ENCODE measurements at places on chromosomes 3 and 15.

- no peak for DNase-seq
These were observed 61.9 kb downstream of the CGGBP1 start for GRCh38 chr3:87996882-87997281.

DNA sequence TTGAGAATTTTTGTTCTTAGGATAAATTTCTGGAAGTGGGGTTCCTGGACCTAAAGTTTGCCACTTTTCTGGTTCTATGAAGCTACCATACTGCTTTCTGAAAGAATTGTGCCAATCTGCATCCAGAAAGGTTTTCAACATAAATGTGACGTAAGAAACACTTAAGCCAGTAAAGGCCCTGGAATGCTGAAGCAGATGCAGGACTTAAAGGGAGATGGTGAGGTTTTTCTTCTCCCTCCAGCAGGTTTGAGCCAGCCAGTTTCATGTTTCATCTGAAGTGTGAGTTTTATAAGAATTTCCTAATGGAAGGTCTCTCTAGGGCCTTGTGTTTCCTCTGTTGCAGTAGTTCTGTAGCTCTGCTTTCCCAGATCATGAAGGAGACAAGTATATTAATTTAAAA is 33.1 kb downstream of the ZNF592 start:
- no peak for DNase-seq

GRCh38 chr3:16918683-16919025 is 33.9 kb downstream of the PLCL2 start:
- no peak for DNase-seq

- no peak for DNase-seq
These were observed 12.0 kb downstream of the C3orf22 start for GRCh38 chr3:126546549-126547239.

DNA sequence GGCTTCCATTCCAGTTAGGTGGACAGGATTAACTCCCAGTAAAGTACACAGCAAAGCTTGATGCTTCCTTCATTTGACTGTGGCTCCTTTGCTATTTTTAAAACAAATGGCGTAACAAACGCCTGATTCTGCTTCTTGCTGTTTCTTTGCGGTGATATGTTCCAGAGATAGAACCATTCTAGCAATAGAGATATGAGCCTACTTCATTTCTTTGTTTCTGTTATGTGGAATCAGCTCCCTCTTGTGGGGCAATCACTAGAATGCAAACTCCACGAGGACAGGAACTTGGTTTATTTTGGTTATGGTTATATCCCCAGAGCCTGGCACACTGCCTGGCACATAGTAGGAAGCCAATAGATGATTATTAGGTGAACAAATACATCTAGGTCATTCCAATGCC is 122.6 kb upstream of the SLC6A11 start:
- DNase-seq: no peak

DNA sequence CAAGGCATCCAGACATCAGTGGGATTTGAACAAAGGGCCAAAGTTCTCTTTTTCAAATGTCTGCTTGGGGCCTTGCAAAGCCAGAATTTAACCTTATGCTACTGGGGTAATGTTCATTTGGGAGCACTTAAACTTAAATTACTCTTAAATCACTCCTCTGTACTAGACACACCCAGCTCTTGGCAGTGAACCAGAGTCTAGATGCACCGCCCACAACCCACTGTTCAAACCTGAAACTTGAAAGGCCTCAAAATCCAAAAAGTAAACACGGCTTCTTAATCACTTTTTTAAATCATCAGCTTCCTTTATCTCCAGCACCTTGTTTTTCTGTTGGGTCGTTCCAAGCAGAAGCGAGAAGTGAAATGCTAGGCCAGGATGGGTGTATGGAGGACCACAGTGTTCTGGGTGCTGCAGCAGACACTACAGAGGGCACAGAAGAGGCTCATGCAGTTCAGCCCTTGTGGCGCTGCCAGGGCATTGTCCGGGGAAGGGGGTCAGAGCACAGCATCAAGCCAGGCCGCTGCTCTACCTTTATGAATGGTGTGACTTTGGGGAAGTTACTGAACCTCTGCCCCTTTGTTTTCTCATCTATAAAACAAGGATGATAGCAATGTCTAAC is 28.8 kb downstream of the MECOM start:
- no peak for DNase-seq

DNA sequence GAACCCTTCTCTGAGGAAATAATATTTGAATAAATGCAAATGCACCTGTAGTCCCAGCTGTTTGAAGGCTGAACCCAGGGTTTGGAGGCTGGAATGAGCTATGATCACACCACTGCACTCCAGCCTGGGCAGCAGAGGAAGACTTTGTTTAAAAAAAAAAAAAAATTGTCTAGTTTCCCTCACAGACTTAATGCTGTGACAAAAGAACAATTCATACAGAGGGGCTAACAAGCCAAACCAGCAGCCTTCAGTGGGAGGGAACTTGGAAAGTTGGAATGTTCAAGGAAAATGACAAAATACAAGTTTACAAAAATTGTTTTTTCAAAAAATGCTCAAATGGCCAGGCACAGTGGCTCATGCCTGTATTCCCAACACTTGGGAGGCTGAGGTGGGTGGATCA is 228.0 kb upstream of the CGNL1 start:
- DNase-seq: no peak

DNA sequence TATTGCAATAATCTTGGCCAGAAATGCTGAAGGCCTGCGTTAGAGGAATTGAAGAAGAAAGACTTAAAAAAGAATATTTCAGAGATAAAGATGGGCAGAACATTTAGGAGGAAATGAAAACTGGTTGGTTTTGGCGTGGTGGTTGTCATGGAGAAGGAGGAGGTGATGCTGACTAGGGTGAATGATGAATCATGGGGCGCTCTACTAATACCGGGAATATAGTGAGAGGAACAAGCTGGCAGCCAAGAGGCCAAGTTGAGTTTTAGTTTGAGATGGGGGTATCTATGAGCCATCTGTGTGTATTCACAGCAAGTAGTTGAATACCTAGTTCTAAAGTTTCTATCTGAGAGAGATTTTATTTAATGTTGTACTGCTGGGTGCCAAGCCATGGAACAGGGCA is 6.8 kb upstream of the GAP43 start:
- no peak for DNase-seq

DNA sequence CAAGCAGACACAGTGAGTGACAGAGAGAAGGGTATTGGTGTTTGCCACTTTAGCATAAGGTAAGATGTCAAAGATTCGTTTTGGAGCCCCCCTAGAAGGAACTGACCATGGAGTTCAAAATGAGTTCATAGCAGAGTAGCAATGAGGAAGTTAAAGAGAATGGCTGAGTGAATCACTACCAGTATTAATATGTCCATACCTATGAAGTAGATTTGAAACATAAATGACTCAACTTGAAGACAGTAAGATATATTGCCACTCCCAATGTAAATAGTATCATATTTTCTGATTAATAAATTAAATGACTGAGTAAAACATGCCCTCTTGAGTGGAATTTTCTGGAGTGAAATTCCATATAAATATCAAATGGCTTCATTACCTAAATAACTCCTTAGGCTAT is 675.1 kb downstream of the NLGN1 start:
- no peak for DNase-seq

DNA sequence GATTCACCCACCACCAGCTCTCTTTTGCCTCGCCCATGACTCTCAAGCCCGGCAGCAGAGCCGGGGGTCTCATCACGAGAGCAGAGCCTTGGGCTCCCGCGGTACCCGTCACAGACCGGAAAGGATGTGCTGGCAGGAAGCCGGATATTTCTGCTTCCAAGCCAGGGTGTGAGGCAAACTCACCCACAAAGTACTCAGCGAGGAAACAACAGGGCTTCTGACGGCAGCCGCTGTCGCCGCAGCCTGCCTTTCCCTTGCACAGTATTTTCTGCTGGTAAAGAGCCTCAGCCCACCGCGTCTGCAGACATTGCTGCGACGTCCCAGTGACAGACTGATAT is 119.9 kb downstream of the NSMCE3 start:
- DNase-seq: no peak

- DNase-seq: no peak
These were observed 29.4 kb downstream of the CD200R1L start for GRCh38 chr3:112817271-112817670.

- no peak for DNase-seq
These were observed 11.0 kb downstream of the COLQ start for GRCh38 chr3:15510493-15510892.

DNA sequence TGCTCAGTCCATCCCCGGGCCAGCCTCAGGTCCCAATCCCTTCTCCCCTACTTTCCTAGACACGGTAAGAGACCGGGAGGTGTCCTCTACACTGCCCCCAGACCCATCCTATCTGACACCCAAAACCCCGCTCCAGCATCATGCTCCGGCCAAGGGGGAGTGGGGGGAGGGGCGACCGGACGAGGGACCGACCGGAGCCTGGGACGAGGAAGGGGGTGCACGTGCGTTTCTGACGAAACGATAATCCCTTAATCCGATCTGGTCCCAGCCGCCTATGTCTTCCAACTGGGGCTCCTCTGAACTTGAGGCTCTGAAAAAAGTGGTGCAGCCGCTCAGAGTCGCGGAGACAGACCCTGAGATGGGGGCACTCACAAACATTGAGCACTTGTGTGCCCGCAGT is 494 bp downstream of the CPLX3 start:
- no peak for DNase-seq

- DNase-seq: no peak
These were observed 245.9 kb upstream of the TOPAZ1 start for GRCh38 chr3:43995547-43996378.

DNA sequence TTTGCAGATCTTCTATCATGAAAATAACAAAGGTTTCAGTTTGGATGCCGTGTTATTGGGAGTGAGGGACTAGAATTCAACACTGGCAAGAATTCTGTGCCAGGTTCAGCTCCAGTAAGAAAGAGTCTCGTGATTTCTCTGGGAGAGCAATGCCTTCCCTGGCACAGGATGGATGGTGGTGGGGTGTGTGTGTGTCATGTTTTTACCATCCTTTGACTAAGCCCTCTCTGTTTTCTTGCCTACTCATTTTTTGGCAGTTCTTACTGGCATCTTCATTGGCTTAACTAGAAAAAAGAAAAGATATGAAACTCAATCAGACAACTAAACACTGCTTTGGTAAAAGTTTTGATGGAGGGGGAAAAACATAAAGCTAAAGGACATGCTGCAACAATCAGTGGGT is 86.6 kb downstream of the FMN1 start:
- DNase-seq: no peak

DNA sequence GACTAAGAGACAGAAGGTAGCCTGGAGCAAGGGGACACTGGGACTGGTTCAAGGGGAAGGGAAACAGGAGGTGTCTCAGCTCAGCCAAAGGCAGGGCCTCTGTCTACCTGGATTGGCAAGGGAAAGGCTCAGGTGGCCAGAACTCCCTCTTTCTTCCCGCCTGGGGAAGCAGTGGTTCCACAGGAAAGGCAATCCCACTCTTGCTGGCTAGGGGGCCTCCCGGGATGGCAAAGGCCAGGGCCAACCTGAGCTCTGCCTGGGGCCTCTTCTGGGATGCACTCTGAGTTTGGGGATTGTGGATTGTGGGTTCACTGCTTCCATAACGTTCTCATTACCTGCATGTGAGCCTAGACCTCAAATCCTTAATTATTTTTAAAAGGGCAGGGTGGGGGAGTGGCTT is 13.0 kb upstream of the PARP6 start:
- no peak for DNase-seq

- DNase-seq: no peak
These were observed 156.7 kb upstream of the SMAD3 start for GRCh38 chr15:66908744-66909095.

- DNase-seq: no peak
These were observed 5.6 kb upstream of the AP3S2 start for GRCh38 chr15:89899295-89899945.

GRCh38 chr3:42780398-42780797 is 7.3 kb upstream of the CCDC13 start:
- no peak for DNase-seq

DNA sequence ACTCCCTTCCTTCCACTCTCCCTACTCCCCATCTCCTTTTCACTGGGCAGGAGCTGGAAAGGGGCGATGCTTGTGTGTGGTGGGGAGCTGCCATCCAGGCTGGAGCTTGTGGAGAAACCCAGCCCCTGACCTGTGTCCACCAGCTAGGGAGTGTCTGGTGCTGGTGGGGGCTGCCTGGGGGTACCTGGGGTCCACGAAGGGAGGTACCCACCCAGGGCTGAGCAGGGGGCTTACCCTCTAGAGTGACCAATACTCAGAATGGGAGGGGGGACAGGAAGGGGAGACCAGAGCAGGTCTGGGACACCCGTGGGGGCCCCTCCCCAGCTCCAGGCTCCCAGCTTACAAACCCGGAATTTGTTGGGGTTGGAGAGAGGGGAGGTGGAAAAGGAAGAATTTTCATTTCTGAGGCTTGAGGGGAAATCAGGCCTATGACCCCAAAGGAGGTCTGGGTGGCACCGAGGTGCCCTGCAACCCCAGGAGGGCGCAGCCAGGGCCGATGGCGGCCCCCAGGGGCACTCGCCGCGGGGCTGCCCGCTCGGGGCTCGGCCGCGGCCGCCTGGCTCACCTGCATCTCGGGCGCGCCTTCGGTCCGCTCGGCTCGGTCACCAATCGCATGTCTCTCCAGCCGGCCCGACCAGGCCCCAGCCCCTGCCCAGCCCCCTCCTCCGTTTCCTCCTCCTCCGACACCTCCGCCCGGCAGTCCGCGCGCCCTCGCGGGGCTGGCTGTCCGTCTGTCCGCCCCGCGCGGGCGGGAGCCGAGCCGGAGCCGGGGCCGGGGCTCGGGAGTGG is 773 bp downstream of the LINGO1 start:
- no peak for DNase-seq

GRCh38 chr3:126067959-126068358 is 16.0 kb downstream of the SLC41A3 start:
- no peak for DNase-seq

- no peak for DNase-seq
These were observed 40.1 kb upstream of the PARP14 start for GRCh38 chr3:122640437-122640999.

- no peak for DNase-seq
These were observed 147.8 kb downstream of the PLCL2 start for GRCh38 chr3:17032407-17033034.

GRCh38 chr15:73564255-73564654 is 68.9 kb downstream of the NPTN start:
- no peak for DNase-seq

DNA sequence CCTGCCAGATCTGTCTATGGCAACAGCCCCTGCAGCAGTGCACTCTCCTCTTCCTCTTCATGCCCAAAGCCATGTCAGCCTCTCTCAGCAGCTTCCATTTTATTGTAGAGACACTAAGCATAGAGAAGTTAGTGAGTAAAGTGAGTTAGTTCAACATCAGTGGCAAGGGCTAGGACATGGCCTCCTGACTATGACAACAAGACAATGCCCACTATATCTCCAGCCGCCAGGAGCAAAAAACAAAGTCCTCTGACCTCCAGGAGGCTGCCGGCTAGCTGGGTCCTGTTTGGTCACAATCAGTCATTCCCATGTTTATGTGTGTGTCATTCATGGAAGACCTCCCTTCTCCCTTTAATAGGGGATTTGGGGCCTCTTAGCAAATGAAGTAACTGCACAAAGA is 14.9 kb downstream of the NR1I2 start:
- no peak for DNase-seq

- DNase-seq: no peak
These were observed 42.5 kb downstream of the CHCHD6 start for GRCh38 chr3:126746395-126747177.

GRCh38 chr3:414063-414462 is 217.5 kb downstream of the CHL1 start:
- no peak for DNase-seq

GRCh38 chr3:197064771-197065170 is 35.2 kb upstream of the MELTF start:
- DNase-seq: no peak

Data from activated gamma-delta T cell treated with Interleukin-2 at 50 U/mL for 16 hours (primary cell).